ENCODE measurements at places on chromosomes 4 and X.

GRCh38 chr4:107419052-107419451 is 301.0 kb downstream of the PAPSS1 start:
- DNase-seq: no peak

GRCh38 chr4:37243722-37244582 is 591 bp upstream of the NWD2 start:
- no peak for DNase-seq

- DNase-seq: no peak
Measured at GRCh38 chrX:143437439-143437838, 79.8 kb downstream of the SPANXN3 start.

- DNase-seq: no peak
Measured at GRCh38 chr4:18034099-18034498, 12.5 kb upstream of the LCORL start.

GRCh38 chr4:8699479-8700145 is 107.0 kb downstream of the CPZ start:
- DNase-seq: no peak

GRCh38 chr4:146040623-146041022 is 102.0 kb upstream of the ZNF827 start:
- no peak for DNase-seq

DNA sequence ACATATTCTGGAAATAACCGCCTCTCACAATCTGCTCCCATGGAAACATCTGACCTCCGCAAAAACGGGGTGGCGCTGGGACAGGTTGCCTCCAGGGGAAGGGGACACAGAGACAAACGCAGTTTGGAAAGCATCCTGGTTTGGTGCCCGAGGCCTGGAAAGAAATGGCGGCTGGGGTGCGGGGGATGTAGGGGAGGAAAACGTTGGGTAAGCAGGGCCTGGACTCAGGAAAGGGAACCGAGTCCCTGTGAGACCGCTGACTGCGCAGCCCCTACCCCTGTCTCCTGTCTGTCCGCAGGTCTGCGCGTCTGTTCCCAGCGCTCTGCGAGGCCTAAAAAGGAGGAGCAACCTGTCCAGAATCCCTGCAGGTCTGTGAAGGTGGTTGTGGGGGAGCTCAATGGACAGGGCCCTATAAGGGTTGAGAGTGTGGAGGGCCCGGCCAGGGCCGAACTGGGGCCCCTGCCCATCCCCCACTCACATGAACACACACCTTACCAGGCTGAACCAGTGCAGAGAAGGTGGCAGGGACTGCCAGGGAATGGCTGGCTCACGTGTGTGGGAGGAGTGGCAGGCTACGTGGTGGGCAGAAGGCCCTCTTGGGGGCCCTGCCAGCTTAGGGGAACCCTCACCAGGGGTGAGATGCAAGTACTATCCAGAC is 672 bp downstream of the TCEAL3 start:
- no peak for DNase-seq

DNA sequence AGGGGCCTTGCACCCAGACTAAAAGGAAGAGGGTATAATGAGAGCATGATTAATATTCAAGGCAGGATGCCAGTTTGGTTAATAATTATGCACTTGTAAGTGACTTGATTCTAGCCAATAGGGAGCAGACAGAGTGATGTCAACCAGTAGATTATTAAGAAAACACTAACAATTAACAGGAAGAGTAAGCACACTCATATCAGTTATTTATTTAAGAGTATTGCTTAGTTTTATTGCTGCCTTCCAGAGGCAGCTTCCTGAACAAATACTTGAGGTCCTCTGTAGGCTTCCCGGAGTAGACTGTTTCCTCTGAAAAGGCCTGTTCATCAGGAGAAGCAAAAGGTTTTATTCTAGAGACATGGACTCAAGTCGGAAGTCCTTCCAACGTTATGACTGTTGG is 129.1 kb upstream of the AFF2 start:
- DNase-seq: no peak

DNA sequence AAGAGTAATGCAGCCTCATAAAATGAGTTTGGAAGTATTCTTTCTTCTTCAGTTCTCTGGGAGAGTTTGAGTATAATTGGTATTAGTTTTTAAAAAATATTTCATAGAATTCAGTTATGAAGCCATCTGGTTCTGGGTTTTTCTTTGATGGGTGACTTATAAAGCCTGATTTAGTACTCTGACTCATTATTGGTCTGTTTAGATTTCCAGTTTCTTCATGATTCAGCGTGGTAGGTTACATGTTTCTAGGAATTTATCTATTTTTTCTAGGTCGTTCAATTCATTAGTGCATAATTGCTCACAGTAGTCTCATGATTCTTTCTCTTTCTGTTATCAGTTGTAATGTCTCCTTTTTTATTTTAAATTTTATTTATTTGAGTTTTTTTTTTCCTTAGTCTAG is 111.2 kb downstream of the CEP44 start:
- DNase-seq: no peak

DNA sequence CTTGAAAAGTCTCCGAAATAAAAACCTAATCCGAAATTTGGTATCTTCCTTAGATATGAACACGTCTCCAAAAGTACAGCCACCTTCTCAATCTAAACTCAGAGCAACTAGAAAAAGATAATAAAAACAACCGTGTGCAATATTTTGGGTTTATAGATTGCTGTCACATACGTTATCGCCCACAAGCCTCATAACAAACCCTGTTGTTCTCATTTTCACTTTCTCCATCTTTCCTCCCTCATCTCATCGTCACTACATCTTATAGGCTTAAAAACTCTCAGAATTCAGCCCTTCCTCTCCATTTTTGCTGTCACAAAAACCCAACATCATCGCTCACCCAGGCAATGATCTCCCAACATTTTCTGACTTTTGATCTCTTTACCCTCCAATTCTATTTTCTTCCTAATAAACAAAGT is 448 bp upstream of the SCFD2 start:
- no peak for DNase-seq

- DNase-seq: no peak
Measured at GRCh38 chr4:88705805-88706492, 8.3 kb upstream of the NAP1L5 start.

GRCh38 chr4:7877176-7877575 is 62.5 kb downstream of the AFAP1 start:
- no peak for DNase-seq

DNA sequence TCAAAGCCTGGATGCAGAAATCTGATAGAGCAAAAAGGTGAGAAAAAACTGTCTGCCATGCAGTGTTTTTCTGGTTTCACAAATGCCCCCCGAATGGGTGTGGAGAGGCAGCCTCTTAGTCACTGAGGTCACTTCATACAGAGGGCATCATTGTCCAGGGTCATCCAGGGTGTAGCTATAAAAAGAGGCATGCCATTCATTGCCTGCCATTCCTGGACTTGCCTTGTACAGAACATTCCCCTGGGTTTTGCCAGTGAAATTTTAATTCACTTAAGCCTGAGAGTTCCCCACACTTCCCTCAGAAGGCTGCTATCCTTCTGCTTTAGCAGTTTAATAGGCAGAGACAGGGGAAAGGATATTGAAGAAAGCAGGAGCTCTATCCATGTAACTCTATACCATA is 230.3 kb downstream of the UNC5C start:
- no peak for DNase-seq

- no peak for DNase-seq
Measured at GRCh38 chr4:78630615-78631014, 79.0 kb downstream of the ANXA3 start.

GRCh38 chr4:39442998-39443397 is 15.7 kb downstream of the RPL9 start:
- DNase-seq: no peak

GRCh38 chrX:11640089-11640488 is 25.6 kb downstream of the ARHGAP6 start:
- DNase-seq: no peak

- DNase-seq: no peak
Measured at GRCh38 chr4:63563288-63564014, 845.8 kb downstream of the TECRL start.

DNA sequence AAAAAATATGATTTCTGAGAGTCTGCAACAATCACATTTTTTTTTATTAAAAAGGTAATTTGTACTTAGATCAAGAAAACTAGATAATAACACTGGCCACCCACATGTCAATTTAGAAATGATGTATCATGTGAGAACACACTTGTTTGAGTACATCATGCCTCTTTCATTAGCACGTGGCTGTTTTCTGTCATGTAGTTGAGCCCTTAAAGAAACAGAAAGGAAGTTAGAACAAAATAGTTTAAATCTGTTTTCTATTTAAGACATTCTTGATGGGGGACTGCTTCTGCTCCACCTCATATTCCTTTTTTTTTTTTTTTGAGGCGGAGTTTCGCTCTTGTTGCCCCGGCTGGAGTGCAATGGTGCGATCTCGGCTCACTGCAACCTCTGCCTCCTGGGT is 207.5 kb downstream of the NSUN7 start:
- no peak for DNase-seq

GRCh38 chr4:18185491-18185890 is 163.9 kb upstream of the LCORL start:
- DNase-seq: no peak

- no peak for DNase-seq
Measured at GRCh38 chrX:145715641-145716138, 101.9 kb upstream of the SLITRK2 start.

GRCh38 chr4:128227991-128228571 is 59.5 kb downstream of the PGRMC2 start:
- DNase-seq: no peak

GRCh38 chr4:150647008-150647407 is 65.1 kb downstream of the MAB21L2 start:
- no peak for DNase-seq

DNA sequence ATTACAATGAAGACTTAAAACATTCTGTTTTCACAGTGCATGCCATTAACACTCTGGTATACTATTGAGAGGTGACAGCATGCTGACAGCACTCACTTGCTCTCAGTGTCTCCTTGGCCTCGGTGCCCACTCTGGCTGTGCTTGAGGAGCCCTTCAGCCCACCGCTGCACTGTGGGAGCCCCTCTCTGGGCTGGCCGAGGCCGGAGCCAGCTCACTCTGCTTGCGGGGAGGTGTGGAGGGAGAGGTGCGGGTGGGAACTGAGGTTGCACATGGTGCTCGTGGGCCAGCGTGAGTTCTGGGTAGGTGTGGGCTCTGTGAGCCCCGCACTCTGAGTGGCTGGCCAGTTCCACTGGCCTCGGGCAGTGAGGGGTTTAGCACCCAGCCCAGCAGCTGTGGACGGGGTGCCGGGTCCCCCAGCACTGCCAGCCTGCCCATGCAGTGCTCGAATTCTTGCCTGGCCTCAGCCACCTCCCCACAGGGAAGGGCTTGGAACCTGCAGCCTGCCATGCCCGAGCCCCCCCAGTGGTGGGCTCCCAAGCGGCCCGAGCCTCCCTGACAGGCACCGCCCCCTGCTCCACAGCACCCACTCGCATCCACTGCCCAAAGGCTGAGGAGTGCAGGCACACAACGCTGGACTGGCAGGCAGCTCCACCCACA is 135.3 kb upstream of the AR start:
- no peak for DNase-seq

GRCh38 chr4:88457307-88458103 is 586 bp downstream of the HERC5 start:
- DNase-seq: no peak

DNA sequence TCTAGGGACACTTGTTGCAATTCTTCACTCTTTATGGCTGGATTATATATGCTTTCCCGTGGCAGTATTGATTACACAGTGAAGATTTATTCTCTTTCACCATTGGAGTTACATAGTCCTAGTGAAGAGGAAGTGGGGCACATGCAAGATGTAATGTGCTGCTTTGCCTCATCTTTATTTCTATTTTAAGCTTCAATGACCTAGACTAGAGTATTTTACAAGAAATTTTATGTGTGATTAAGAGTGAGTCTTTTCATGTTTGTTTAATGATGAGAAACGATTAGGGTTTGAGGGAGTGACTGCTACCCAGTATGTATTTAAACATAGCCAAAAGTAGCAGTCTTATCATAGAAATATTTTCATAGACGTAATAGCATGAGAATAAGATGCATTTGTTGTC is 30.8 kb downstream of the DIAPH2 start:
- DNase-seq: no peak

DNA sequence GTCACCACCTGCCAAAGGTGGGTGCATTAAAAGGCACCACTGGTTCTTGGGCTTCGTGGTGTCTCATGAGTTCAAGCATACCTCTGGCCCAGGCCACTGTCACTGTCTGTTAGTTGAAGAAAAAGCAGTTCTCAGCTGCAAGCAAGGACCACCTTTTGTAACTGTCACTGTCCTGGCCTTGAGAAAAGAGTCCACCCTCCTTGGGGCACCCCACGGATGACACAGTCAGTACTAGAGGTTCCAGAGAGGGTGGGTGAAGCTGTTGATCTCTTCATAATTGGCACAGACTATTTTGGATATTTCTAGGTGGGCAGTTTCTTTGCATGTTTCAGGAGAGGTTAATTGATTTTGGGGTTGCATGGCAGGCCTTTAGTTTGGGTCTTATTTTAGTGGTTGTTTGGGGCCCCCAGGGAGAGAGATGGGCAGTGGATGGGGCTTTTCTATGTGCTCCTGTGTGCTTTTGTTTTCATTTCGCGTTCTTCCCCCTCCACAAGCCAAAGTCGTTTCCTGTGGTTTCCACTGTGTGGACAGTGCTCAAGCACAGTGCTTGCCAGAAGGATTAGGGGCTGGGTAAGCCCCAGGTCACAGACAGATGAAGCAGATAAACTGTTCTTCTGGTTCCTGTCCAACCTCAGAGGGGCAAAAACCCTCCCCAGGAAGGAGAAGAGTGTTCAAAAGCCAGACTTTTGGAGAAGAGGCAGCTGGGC is 156.2 kb upstream of the PPP1R2C start:
- DNase-seq: no peak

DNA sequence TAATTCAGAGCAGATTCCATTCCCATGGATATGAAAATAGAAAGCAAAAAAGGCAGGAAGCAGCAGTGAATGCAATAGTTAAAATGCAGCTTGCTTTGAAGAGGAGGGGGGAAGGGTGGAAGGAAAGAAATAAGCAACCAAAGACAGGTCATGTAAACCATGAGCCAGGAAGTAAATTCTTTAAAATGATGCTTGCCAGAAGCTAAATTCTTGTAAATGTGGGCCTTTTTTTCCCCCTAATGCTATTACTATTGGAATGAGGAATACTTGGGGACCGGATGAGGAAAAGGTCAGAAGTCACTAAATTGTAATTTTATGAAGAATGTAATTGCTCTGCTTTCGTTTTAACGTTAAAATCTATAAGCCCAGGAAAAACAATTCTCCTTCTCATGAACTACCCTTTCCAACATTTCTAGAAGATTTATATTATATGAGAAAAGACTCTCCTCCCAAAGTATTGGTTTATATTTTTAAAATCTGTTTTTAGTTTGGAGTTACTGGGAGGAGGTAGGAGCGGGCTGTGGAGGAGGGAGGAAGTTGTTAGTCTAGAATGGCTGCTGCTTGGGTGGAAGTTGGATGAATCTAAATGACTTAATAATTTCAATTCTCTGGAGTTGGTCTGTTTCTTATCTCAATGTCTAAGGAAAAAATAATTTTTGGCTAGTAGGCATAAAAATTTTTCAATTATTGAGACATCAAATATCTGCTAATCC is 77.6 kb upstream of the PCDH18 start:
- DNase-seq: no peak

- DNase-seq: no peak
Measured at GRCh38 chrX:68846536-68846935, 17.7 kb downstream of the EFNB1 start.

DNA sequence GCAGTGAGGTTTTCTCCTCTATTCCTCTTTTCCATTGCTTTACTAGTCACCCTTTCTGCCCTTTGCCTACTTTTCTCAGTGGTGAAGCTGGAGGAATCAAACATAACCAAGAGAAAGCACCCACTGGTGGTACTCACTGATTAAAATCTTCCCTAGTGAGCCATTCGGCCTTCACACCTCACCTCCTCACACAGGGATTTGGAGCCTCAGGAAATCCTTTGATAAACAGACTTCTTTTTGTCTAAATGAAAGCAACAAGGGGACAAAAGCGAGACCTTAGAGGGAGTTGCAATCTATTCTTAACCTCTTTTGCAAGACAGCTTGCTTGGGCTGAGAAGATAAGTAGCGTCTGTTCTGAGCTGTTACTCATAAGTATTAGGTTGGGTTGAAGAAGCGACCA is 572.6 kb downstream of the ZNF674 start:
- no peak for DNase-seq
